ENCODE measurements at places on chromosomes 2 and 18.
A peak's percentile ranks its signal among the peaks of the same experiment; 100 is the strongest.

DNA sequence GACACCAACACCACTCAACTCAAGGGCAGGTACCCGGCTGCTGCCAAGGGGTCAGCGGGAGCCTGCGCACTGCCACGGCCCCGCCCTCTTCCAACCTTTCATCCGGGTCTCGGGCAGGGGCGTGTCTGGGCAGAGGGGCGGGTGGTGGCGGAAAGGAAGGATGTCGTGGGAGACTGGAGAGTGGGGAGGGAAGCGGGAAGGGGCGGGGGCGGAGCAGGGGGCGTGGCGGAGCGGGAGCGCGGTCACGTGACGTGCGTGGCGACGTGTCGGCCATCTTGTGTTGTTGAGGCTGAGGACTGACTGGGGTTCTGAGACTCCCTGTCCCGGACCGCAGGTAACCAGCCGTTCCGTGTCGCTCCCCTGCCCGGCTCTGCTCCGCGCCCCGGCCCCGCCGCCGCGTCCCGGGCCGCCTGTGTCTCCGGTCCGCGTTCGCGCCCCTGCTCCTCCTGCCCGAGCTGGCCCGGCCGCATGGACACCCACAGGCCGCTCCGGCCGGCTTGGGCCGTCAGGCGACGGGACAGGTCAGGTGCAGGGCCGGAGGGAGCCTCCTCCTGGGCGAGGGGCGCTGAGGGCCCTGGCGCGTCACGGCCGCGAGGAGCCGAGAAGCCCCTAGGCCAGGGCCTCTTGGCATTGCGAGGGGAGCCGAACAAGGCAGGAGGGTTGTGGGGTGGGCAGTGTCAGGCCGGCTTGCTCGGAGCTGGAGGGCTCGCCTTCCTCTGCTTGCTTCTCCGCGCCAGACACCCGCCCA, at the start of gene GIGYF2:
TSS of gene GIGYF2 (plus strand) at position 273 of the 748 bp plus-strand sequence. CDS start 37,867 bp downstream, outside the sequence.
- DNase-seq, result peak; percentile 84

- no peak for DNase-seq
Measured at GRCh38 chr2:162069267-162069903, 4.6 kb downstream of the DPP4 start.

DNA sequence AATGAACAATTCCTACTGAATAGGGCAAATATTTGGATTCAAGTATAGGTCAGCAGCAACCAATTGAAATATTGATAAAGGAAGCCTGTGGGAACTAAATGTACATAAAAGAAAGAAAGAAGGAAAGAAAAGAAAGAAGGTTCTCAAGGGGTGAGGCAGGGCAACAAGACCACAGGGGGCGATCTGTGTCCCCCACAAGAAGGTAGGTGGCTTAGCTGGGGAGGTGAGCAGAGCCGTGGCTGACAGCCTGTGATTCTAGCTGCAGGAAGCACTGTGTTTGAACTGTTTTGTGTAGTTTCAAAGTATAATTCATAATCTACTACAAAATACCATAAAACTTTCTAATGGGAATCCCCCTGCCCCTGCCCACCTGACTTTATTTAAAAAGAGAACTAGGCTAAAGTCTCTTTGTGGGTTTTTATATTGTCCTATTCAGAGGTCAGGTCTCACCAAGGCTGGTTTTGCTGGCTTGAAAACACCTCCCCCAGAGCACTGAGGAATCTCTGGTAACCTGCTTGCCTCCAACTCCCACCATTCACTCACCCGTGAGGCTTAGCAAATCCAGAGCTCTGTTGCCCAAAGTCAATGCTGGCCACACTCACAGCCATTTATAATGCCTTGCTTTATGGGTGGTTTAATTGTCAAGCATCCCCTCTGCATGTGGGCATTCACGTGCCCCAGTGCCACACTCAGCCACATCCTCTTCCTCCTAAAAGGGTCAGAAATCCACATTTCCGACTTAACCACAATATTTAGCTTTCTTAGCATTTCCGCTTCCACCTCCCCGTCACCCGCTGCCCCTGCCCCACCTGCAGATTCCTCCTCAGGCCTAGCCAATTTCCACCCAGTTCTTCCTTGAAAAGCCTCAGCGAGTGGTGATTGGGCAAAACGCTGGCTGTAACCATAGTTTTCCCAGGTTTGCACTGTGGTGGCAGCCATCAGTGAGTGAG, 36.4 kb upstream of the LMAN1 start:
- no peak for DNase-seq

DNA sequence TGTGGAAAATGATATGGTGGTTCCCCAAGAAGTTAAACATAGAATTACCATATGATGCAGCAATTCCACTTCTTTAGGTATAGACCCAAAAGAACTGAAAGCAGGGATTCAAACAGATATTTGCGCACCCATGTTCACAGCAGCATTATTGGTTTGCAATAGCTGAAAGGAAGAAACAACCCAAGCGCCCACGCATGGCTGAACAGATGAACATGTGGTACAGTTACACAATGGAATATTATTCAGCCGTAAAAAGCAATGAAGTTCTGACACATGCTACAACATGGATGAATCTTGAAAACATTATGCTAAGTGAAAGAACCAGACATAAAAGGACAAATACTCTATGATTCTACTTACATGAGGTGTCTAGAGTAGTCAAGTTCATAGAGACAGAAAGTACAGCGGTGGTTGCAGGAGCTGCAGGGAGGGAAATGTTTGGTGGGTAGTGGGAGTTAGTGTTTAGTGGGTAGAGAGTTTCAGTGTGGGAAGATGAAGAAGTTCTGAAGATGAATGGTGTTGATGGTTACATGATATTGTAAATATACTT, 26.7 kb upstream of the ASPRV1 start:
- no peak for DNase-seq

GRCh38 chr2:8619071-8619470, 62.8 kb upstream of the ID2 start:
- DNase-seq, result no peak

GRCh38 chr2:152433289-152433688, 98.3 kb downstream of the FMNL2 start:
- DNase-seq, result no peak

DNA sequence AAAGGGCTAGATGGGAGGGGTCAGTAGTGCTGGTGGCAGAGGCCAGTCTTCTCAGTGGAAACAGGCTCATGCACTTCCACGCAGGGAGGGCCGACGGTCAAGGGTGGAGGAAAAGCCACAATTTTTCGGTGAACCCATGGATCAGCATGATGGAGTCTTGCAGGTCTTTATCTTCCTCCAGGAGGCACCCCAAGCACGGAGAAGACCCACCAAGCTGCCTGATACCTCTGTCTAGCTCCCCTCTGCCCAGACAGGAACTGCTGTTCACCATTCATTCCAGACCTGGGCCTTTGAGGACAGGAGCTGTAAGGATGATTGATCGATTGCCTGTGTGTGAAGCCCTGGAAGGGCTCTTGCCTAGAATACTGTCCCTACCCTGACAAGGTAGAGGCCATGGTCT, 2.8 kb upstream of the LRRFIP1 start:
- DNase-seq, result no peak

DNA sequence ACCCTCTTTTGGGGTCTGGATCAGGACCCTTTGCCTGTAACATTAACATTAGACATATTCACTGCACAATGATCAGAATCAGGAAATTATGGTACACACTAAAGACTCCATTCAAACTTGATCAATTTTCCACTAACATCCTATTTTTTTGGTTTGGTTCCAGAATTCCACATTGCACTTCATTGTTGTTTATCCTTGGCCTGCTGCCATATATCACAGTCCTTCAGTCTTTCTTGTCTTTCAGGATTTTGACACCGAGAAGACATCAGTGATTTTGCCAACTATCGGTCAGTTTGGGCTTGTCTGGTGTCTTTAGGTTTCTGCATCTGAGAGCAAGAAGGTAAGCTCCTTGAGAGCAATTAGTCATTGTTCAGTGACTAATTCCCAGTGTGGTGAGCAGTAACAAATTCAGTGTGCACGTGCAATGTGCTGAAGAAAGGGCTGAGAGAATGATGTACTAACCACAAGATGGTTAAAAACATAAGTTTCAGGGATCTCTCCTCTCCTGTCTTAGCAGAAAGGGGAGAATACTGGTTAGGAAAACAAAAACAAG, 23.5 kb downstream of the MARCHF4 start:
- DNase-seq, result no peak

- no peak for DNase-seq
Measured at GRCh38 chr18:23578891-23579653, 7.2 kb downstream of the NPC1 start.

GRCh38 chr2:136013955-136014354, 28.5 kb upstream of the DARS1 start:
- peak; percentile 20 for DNase-seq

DNA sequence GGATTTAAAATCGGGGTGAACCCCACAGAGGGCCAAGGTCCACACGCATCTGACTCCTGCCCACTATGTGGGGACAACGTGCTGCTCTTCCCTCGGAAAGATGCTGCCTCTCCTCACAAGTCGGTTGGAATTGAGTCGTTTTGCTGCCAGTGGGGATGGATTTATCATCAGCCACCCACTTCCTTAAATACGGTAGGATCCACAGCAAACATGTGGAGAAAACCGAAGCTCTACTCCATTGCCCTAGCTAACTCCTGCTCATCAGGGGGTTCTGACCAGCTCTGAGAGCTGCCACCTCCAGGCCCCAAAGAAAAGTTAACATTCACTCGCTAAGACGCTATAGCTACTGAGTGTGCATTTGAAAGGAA, 80.9 kb downstream of the CHRNA1 start:
- peak; percentile 15 for DNase-seq

- DNase-seq, result no peak
Measured at GRCh38 chr2:171529914-171530313, 7.6 kb downstream of the CYBRD1 start.

- DNase-seq, result no peak
Measured at GRCh38 chr2:20023688-20024087, 11.2 kb upstream of the MATN3 start.

- no peak for DNase-seq
Measured at GRCh38 chr2:101296371-101296770, 12.1 kb downstream of the RNF149 start.

GRCh38 chr2:98648451-98648850, 40.1 kb downstream of the UNC50 start:
- DNase-seq, result no peak

- no peak for DNase-seq
Measured at GRCh38 chr2:166960702-166961270, 72.5 kb downstream of the XIRP2 start.

- DNase-seq, result no peak
Measured at GRCh38 chr2:121272596-121272995, 12.4 kb downstream of the TFCP2L1 start.

DNA sequence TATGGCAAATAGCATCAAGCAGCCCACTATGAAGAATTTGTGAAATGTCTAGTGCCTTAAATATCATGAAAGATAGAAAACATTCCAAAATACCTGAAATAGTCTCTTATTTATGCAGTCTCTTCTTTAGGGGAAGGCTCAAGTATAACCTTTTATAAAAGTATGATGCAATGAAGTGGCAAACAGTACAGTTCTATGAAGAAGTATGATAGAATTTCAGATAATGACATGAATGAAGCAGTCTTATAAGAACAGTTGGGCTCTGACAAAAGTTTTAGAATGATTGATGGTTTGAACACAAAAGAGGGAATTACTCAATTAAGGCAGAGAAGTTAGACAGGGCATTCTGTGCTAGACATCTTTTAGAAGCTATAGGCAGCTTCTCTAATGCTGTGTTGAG, 1791.8 kb upstream of the PIK3C3 start:
- DNase-seq, result no peak

DNA sequence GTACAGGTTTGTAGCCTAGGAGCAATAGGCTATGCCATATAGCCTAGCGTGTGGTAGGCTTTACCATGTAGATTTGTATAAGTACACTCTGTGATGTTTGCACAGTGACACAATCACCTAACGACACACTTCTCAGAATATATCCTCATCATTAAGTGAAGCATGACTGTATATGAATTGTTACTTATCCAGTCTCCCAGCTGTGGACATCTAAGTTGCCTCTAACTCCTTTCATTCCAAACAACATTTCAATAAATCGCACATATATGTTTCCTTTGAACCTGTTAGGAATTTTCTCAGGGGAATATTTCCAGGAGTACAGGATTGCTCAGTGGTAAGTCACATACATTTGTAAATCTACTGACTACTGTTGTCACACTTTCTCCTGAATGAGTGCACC, 90.0 kb downstream of the ARHGAP15 start:
- no peak for DNase-seq

DNA sequence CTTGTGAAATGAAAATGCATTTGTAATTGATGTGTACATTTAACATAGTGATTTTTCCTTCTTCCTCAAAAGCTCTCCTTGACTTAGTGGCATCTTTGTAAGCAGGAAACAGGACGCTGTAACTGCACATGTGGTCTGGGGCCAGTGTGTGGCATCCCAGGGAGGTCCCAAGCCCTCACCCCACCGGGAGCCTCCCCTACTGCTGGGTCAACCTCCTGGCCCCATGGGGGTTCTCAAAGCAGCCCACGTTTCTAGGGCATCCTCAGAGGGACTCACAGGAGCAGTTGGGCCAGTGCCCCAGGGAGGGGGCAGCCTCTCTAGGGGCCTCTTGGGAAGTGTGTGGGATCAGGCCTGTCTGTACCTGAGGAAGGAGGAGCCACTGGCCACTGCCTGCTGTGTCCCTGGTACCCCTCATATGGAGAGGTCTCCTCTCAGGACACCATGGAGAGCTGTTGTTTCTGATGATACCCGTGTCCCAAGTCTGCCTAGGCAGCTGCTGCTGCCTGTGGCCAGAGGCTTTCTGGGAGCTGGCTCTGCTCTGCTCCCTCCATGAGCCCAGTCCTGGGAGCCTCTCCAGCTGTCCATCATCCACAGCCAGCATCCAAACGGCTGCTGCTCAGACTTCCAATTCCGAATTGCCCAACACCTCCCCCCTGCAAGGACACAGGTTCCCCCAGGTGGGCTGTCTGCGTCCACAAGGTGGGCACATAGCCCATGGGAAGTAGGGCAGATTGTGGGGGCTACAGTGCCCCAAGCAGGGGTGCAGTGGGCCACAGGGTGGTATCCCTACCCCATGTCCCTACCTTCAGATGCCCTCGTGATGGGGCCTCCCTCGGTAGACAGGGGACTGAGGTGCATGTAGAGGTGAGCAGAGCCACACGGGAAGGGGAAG, 13.4 kb downstream of the ARHGEF4 start:
- DNase-seq, result no peak

DNA sequence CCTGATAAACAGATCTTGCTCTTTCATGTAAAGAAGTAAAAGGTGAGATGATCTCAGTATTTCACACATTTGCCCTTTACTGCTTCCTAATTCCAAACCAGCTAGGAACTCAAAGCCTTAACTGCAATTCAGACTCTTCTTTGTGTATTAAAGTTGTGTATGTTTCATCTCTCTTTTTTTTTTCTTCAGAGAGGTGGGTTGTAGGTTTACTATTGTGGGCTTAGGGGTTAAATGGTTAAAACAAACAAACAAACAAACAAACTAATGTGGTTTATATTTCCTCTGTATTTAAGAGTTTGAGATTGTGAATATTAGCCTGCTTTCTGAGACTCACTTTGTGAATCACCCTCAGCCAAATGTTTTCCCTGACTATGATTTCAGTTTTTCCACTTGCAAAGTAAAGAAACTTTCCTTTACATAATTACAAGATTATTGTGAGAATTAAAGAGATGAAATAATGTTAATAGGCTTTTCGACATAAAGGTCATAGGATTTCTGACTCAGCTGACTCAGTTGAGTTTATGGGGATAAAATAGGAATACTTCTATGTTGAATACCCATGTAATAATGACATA, 2.8 kb downstream of the GULP1 start:
- no peak for DNase-seq

GRCh38 chr2:206198677-206199076, 39.0 kb downstream of the EEF1B2 start:
- DNase-seq, result no peak

GRCh38 chr2:234789556-234790325, 162.1 kb upstream of the SH3BP4 start:
- DNase-seq, result no peak

- no peak for DNase-seq
Measured at GRCh38 chr2:56086336-56086735, 97.5 kb upstream of the CCDC85A start.

All from pulmonary artery endothelial cell (primary cell).